ENCODE measurements at places on chromosomes 4 and X.

GRCh38 chrX:107755721-107756120, 19.9 kb downstream of the TSC22D3 start:
- no peak for DNase-seq

DNA sequence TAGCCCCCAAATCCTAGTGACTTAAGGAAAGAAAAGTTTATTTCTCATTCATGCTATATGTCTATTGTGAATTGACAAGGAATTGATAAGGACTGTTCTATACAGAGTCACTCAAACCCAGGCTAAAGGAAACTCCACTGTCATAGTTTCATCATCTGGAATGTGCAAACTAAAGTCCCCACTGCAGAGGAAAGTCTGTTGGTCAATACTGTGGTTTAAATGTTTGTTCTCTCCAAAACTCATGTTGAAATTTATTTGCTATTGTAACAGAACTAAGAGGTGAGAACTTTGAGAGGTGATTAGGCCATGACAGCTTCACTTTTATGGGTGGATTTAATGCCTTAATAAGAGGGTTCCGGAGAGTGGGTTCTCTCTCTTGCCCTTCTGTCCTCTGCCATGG, 149.6 kb downstream of the COX18 start:
- no peak for DNase-seq

- peak; percentile 13 for DNase-seq
These were observed 486 bp downstream of the CLCN3 start for GRCh38 chr4:169620880-169621248.

GRCh38 chr4:77100234-77100633, 24.4 kb upstream of the CCNI start:
- no peak for DNase-seq

DNA sequence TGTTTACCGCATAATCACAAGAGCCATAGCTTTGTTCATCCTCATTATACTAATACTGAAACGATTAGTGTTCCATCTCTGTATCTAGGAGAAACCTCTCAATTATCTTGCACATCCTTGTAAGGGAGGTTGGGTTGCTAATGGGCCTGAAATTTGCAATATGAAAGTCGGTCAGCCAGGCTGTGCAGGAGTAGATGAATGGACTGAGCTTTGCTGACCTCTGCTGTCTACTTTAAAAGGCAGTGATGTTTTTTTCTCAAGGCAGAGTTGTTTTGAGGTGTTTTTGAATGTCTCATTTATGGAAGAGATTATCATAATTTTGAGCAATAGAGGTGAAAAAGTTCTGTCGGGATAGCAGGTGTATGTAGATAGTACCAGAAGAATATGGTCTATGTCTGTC, 47.9 kb upstream of the LINC00632 start:
- DNase-seq = no peak

DNA sequence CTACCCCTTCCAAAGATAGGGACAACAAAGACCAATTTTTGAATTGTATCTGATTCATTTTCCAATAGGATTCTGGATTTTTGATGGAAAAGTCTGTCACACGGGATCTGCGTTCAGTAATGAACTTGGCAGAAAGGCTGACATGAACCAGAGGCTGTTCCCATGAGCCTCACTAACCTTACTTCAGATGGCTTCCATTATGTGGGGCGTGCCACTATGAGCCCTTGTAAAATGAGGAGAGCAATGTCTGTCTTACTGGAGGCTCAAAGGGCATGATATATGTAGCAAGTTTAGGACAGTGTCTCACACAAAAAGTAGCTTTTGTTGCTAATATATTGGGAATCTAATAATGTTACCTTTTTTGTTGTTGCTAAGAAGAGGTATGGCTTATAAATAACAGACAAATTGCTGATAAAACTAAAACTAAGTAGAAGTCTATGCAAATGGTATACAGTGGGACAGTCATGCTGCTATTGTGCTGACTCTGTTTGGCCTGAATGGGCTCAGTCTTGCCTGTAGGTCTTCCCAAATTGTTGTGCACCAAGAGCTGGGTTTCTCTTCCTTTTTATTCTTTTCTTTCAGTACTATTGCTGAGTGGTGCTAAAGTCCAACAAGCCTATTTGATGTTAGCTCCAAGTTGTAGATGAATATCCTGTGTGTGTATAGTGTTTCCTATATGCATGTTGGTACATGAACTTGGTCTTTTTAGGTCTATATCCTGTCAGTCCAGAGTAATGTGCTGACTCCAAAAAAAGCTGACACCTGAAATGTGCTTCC, 132.1 kb downstream of the SPRY1 start:
- DNase-seq = no peak

- no peak for DNase-seq
These were observed 29.8 kb downstream of the IQCM start for GRCh38 chr4:149785696-149786431.

DNA sequence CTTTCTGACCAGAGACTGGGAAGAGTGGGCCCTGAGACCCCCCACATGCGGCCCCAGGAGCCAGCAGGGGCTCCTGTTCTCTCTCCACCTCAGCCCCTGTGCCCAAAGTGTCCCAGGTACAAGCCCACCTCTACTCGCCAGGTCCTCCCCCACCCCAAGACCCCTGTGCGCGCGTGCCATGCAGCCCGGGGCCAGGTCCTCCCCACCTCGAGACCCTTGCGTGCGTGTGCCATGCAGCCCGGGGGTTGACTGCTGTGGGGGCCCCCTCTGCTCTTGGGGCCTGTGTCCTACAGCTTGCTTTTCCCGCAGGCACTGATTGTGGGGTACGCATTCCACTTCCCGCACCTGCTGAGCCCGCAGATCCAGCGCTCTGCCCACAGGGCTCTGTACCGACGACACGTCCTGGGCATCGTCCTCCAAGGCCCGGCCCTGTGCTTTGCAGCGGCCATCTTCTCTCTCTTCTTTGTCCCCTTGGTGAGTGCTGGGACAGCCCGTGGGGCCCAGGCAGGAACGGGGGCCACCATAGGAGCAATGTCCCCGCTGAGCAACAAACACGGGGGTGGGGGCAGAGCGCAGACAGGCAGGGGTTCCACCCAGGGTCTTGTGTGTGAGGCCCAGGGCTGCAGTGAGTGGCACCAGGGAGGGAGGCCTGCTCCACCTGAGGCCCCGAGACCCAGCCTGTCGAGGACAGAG, 20.3 kb downstream of the DGKQ start:
- DNase-seq = no peak

- no peak for DNase-seq
These were observed 5.9 kb downstream of the IRAK1 start for GRCh38 chrX:154013614-154014360.

DNA sequence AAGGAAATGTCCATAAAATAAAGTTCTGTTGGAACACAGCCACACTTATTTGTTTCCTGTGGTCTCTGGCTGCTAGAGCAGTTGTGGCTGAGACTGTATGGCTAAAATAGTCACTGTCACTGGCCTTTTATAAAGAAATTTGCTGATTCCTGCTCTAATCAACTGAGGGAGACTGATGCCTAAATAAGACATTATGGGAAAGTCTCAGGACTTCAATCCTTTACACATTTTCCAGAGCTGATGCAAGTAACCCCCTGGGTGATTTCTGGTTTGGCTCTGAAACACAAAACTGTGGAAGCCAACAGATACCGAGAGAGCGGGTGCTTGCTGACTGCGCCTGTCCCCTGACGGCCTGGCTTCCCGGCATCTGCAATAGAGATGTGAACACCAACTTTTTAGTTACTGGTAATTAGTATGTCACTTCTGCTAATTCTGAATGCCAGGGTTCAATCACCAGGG, 64.0 kb downstream of the POLR2B start:
- DNase-seq = no peak

- DNase-seq = no peak
These were observed 156.4 kb downstream of the PPARGC1A start for GRCh38 chr4:23733476-23733875.

DNA sequence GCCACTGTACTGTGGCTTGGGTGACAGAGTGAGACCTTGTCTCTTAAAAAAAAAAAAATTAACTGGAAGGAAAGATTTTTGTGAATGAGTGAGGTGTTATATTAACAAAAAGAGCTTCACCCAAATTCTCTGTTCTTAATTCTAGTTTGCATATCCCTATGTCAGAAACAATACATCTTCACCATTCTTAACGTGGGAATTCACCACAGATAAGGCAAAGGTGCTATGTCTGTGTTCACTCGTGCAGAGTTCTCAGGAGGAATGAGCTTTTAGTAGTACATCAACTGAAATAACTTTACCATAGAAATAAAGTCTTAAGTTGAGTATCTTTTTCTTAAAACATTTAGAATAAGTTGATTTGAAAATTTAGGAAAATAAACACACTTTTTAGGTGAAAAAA, 135.1 kb downstream of the RAPGEF2 start:
- no peak for DNase-seq

DNA sequence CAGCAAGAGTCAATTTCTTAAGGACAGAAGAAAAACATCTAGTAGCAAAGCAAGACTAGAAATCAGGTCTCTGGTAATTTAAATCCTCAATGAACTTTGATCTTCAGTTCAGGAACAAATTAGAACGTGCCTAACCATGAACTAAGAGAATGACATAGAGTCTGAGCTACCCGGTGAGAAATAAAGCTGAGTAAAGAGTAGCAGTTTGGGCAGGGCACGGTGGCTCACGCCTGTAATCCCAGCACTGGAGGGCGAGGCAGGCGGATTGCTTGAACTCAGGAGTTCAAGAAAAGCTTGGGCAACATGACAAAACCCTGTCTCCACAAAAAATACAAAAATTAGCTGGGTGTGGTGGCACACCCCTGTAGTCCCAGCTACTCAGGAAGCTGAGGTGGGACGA, 37.7 kb downstream of the ACE2 start:
- no peak for DNase-seq

Measured in NCI-H1092 (cell line).